Vein endothelial cell (primary cell): ENCODE measurements at places on chromosomes 7 and 10. TPM values are rescaled to one million over a fixed set of nuclear protein-coding genes. Genes with fewer than 3 reads are reported as not detected.

The GSTK1 gene
- total RNA-seq, result 73.5 and 81.7 TPM in 2 replicates

The C10orf90 gene
- total RNA-seq, result not detected in 2 replicates

The WDFY4 gene
- 1.3 and 3.3 TPM in 2 replicates for total RNA-seq

The CADPS2 gene
- total RNA-seq, result 37.6 and 44.3 TPM in 2 replicates

The NUTM2B gene
- total RNA-seq, result 0.10 and 0.33 TPM in 2 replicates

The DGKB gene
- total RNA-seq, result 0.65 TPM in 1 of 2 replicates, not detected in the other

The SEMA3D gene
- 0.57 and 0.98 TPM in 2 replicates for total RNA-seq

The SFTPA2 gene
- total RNA-seq, result not detected in 2 replicates

The UCN3 gene
- total RNA-seq, result not detected in 2 replicates

The ADIRF gene
- total RNA-seq, result 10.0 and 11.4 TPM in 2 replicates

The STN1 gene
- 30.1 and 37.7 TPM in 2 replicates for total RNA-seq

The OR13A1 gene
- not detected in 2 replicates for total RNA-seq

The MYO3A gene
- total RNA-seq, result not detected in 2 replicates

The RTKN2 gene
- total RNA-seq, result 0.33 and 1.1 TPM in 2 replicates

The SPDYE9 gene
- total RNA-seq, result not detected in 2 replicates

The NPFFR1 gene
- total RNA-seq, result not detected in 2 replicates

The ZNF804B gene
- total RNA-seq, result not detected in 2 replicates

The CALHM1 gene
- total RNA-seq, result not detected in 2 replicates

The H2BK1 gene
- not detected in 2 replicates for total RNA-seq

The NPSR1 gene
- not detected in 2 replicates for total RNA-seq

The RABGEF1 gene
- total RNA-seq, result 22.2 and 26.0 TPM in 2 replicates

The CCDC7 gene
- total RNA-seq, result 7.5 and 10.1 TPM in 2 replicates

The TCAF2 gene
- total RNA-seq, result 17.3 and 22.7 TPM in 2 replicates

The ARL5B gene
- total RNA-seq, result 29.7 and 34.1 TPM in 2 replicates

The SERPINE1 gene
- total RNA-seq, result 2,259 and 4,238 TPM in 2 replicates

The NACAD gene
- total RNA-seq, result 0.76 and 1.6 TPM in 2 replicates

The PIK3AP1 gene
- total RNA-seq, result 0.33 and 0.38 TPM in 2 replicates

The SPACDR gene
- 0.33 and 0.48 TPM in 2 replicates for total RNA-seq

The PON3 gene
- 0.19 and 0.65 TPM in 2 replicates for total RNA-seq

The PAX4 gene
- not detected in 2 replicates for total RNA-seq

The BCAP29 gene
- 111 and 185 TPM in 2 replicates for total RNA-seq

The PCDH15 gene
- under 0.01 and 0.19 TPM in 2 replicates for total RNA-seq

The PAPSS2 gene
- 55.2 and 64.2 TPM in 2 replicates for total RNA-seq

The TMEM196 gene
- not detected in 2 replicates for total RNA-seq

The PTER gene
- 5.3 and 6.9 TPM in 2 replicates for total RNA-seq

The PPRC1 gene
- 20.2 and 29.7 TPM in 2 replicates for total RNA-seq

The RAPGEF5 gene
- total RNA-seq, result 197 and 204 TPM in 2 replicates

The PRLHR gene
- not detected in 2 replicates for total RNA-seq

The TSC22D4 gene
- total RNA-seq, result 45.5 and 51.3 TPM in 2 replicates
